Activated CD4-positive, alpha-beta T cell treated with anti-CD3 and anti-CD28 coated beads, Interleukin-2, amount 50 U/mL, for 24 hours (primary cell): ENCODE measurements at places on chromosomes 11 and 22.

DNA sequence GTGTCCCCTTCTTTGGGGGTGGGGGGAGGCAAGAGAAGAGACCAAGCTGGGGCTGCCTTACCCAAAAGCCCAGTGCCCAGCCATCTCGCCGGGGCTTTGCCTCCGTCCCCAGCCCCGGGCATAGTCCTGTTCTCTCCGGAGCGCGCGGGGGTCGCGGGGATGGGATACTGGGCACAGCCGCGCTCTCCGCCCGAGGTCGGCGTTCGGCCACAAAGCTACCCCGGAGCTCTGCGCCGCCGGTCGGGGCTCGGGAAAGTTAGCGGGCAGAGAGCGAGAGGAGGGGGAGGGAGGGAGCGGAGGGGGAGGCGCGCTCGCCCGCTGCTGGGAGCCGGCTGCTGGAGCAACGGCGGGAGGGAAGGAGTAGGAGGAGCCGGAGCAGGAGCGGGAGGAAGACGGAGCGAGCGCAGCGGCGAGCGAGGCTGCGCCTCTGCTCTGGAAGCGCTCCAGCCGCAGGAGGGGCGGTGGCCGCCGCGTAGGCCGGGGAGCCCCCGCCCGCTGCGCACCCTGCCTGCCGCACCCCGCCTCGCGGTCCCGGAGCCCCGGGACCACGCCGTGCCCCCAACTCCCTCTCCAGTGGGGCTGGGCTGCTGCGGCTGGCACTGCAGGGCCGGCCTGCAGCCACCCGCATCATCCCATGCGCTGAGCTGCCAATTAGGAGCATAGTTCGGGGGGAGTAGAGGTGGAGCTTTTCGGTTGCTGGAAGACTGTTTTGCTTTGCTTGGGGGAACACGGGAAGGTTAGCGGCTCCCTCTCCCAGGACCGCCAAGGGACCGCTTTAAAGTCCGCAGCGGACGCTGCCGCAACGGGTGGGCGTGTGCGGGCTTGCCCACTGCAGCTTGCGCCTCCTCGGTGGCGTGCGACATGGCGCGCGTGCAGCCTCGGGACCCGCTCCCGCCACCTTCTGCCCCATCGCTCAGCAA lies at the start of gene SCN4B:
Gene SCN4B (minus strand): TSS at position 272 of the 920 bp plus-strand sequence. CDS start 150 bp downstream, at position 122.
- DNase-seq, result no peak

- no peak for DNase-seq
Measured at GRCh38 chr22:27004434-27004833, 347.0 kb downstream of the MIAT start.

DNA sequence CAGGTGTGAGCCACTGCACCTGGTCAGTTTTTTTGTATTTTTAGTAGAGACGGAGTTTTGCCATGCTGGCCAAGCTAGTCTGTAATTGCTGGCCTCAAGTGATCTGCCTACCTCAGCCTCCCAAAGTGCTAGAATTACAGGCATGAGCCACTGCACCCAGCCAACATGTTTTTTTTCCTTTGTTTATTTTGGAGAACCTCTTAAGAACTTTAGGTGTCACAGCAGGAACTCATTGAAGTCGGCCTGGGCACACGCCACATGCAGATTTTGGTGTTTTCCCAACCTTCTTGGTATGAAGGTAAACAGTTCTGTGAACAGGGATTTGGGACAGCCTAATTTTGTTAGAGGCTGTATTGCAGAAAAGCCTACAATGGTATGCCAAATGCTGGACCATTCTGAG lies 9.4 kb downstream of the DIXDC1 start:
- DNase-seq, result no peak

- DNase-seq, result no peak
Measured at GRCh38 chr11:72983560-72983959, 158.6 kb downstream of the FCHSD2 start.

- no peak for DNase-seq
Measured at GRCh38 chr22:38167988-38168407, 13.6 kb downstream of the PLA2G6 start.

DNA sequence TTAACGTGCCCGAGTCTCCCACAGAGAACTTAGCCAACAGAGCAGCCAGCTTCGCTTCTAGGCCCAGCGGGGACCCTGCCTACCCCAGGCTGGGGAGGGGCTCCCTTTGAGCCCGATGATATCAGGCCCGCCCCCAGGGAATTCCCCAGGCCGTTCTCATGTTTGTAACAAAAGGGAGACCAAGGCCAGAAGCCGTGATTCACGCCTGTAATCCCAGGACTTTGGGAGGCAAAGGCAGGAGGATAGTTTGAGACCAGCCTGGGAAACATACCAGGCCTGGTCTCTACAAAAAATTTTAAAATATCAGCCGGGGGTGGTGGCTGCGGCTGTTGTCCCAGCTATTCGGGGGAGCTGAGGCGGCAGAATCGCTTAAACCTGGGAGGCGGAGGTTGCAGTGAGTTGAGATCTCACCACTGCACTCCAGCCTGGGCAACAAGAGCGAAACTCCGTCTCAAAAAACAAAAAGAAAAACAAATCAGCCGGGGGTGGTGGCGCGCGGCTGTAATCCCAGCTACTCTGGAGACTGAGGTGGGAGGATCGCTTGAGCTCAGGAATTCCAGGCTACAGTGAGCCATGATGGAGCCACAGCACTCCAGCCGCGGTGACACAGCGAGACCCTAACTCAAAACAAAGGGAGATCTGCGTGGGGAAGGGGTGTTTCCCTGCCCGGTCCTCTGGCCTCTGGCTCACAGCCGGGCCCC lies 1.7 kb downstream of the DRD4 start:
- DNase-seq, result no peak

DNA sequence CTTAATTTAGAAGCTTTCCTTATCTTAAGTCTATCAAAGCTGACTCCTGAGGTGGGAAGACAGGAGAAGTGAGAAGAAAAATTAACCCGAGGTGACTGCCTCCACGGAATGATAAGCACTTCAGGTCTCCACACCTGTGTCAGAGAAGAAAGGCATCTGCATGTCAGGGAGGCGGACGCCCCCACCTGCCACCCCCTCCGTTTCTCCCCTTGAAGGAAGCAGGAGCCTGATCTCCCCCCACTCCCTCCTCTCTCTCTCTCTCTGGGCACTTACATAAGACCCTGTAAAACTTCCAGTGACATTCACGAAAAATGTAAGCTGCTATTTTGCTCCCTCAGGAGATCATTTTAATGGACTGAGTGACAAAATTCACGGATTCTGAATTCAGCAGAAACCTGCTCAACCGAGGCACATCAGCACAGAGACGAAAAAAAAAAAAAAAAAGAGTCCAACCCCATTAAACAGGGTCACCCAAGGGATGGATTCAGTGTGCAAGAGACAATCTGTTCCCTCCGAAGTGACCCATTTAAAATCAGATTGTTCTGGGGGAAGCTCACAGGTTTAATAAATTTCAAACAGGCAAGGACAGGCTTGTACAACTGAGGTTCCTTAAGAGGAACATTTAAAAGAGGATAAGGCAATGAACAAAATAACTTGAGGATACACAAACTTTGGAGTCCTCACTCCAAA lies 1.5 kb downstream of the LARGE1 start:
- no peak for DNase-seq

DNA sequence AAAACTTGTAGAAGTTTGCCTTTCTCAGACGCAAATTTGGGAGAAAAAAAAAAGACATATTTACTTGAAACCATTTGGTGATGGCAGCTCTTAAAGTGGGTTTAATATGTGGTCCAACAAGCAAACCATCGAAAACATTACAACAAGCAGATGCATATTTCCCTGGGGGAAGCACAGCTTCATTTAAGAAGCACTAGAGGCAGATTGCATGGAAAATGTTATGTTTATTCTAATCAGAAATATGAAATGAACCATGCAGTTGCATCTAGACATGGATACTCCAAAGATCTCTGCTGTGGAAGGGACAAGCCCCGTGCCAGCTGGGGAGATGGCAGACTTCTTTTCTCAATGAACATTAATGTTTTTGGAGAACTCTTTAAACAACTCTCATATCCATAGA lies 57.4 kb upstream of the PARVA start:
- no peak for DNase-seq

- DNase-seq, result no peak
Measured at GRCh38 chr11:66272596-66272995, 4.2 kb downstream of the RAB1B start.

- no peak for DNase-seq
Measured at GRCh38 chr11:2182692-2183474, 11.3 kb upstream of the TH start.

GRCh38 chr11:108538022-108538424 lies 39.8 kb upstream of the POGLUT3 start:
- no peak for DNase-seq

- DNase-seq, result no peak
Measured at GRCh38 chr11:12239396-12239795, 129.0 kb downstream of the MICAL2 start.

GRCh38 chr11:73648571-73649046 lies 2.2 kb downstream of the PLEKHB1 start:
- no peak for DNase-seq

DNA sequence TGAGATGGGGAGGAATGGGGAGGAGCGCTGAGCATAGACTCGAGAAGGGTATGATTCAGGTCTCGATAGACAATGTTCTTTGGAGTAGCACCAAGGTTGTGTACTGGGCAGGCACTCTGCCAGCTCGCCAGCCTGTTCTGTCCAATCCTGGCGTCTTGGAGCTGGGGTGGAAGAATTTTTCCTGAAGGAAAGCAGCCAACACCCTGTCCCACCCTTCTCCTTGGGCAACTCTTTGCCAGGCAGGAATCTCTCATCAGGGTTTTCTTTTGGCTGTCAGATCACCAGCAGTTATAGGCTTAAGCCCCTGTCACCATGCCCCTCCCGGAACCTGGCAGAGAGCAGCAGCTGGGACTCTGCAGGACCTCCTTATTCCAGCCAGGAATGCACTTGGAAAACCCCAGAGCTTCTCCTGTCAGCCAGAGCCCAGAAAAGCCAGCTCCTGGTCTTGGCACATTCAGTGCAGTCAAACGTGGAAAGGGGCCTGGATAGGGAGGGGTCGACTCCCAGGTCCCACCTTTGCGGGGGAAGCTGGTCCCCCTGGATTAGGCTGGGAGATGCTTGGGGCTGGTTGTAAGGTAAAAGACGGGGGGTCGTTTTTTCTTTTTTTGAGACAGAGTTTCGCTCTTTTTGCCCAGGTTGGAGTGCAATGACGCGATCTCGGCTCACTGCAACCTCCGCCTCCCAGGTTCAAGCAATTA lies 14.4 kb upstream of the SPTBN2 start:
- no peak for DNase-seq

DNA sequence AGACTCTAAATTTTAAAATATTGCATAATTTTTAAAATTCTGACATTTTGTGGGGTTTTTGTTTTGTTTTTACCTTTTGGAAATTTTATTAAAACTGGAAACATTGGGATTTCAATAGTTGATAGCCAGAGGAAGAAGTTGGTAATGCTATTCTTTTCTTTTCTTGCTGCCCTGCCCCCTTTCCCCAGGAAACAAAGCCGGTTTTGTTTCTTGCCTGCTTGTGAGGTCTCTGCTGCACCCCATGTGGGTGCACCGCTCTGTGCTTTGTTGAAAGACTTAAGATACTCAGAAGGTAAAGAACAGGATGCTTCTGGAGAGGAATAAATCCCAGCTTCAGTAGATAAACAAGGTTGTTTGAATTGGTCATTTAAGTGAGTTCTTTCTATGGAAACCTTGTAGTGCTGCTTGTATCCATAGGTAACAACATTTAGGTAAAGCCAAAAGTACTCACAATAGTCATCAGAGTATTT lies 87.5 kb downstream of the YAP1 start:
- DNase-seq, result no peak

- no peak for DNase-seq
Measured at GRCh38 chr11:60347084-60347797, 20.2 kb downstream of the MS4A6E start.

DNA sequence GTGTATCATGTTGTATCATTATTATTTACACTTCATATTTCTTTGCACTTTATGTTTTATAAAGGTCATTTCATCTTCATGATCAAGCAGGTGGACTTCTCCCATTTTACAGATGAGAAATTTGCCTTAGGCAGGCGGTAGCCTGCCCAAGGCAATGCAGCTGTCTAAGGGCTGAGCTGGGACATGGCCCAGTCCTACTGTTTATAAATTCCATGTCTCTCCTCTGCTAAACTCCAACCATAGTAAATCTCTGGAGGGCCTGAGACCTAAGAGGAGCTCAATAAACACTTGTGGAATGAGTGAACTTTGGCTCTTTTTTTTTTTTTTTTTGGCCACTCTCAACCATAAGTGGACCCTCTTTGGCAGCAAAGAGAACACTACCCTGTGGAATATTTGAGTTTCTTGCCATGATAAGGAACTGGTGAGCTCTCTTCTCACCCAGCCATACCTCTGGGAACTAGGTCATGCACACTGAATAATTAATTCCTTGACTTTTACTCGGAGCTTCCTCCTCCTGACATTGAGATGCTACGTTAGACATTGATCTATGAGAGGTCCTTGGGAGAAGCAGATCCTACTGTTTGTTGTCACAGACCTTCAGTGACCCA lies 29.9 kb downstream of the MICAL2 start:
- no peak for DNase-seq

- no peak for DNase-seq
Measured at GRCh38 chr22:30381264-30381663, 5.9 kb downstream of the RNF215 start.

DNA sequence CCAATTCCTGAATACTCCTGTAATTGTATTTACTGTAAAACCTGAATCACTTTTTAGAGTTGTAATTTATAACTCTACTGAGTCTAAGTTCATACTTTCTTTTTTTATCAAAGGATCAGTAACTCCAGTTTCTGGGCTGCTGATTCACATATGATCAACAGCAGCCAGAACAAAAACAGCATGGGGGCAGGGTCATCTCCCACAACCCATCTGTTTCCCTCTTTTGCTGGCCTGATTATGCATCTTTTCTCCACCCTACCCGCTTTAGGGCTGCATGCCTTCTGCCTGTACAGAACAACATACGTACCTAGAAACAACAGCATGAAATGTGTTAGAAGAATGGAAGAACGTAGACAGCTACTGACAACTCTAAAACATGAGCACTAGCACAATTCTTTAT lies 76.0 kb downstream of the MRTFA start:
- no peak for DNase-seq

DNA sequence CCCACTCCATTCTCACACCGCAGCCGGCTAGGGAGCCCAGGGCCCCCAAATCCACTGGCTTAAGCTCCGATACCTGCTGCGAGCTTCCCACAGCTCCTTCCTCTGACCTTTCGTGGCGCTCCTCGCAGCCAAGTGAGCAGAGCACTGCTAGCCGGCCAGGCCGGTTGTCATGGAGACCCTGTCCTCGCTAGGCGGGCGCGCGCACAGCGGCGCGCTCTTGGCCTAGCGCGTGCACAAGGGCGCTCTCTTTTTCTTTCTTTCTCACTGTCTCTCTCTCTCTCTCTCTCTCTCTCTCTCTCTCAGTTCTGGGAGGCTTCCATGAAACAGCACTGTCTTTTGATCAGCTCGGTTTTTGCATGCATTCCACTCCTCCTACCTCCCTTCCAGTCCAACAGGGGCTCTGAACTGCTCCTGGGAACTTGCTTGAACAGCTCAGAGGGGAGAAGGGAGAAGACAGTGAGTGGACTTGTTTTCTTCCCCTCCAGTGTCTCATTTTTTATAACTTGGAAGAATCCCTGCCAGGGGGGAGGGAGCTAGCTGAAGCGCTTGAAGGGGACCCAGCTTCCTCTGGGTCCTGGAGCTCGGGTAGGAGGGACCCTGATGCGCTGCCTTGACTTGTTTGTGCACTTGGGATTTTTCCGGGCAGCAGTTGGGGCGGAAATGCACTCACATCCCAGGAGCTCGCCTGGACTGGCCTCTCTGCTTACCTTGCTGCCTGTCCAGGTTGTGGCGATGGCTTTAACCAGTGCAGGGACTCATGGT lies 100.3 kb upstream of the AKIP1 start:
- no peak for DNase-seq

GRCh38 chr11:70901951-70902521 lies 350.3 kb downstream of the SHANK2 start:
- no peak for DNase-seq
